ENCODE measurements at places on chromosomes 5 and 9. TPM values are rescaled to one million over a fixed set of nuclear protein-coding genes. Genes with fewer than 3 reads are reported as not detected.

LRRC19 gene
- not detected for total RNA-seq

DNA sequence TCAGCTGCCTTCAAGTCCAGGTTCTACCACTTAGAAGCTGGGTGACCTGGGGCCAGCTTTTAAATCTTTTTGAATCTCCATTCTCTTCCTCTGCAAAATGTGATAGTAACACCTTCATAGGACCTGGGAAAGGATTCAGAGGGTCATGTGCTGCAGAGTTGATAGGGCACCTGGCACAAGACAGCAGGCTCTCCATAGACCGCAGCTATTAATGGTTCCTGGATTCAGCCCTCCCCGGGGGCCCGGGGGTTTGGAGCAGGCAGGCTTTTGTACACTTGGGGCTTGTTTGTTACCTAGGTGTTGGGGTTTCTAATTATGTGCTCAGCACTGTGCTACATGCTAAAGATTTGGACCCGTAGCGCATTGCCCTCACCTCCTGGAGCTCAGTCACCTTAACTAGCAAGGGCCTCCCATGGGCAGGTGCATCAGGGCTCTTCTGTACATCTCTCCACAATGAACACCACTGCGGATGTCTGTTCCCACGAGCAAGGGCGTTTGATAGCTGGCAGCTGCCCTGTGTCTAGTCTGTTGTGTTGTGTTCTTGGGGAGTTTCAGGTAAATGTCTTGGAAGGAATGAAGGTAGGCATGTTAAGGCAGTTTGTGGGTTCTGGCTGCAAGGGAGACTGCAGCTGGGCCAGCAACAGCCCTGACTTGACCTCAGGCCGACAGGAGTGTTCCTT lies 12.1 kb downstream of the PRRC2B start:
- DNase-seq, result no peak

- DNase-seq, result peak; percentile 62
Observed at GRCh38 chr5:81856948-81857928, 106.3 kb upstream of the SSBP2 start.

- peak; percentile 29 for DNase-seq
Observed at GRCh38 chr9:104780796-104781395, 17.0 kb downstream of the NIPSNAP3B start.

DNA sequence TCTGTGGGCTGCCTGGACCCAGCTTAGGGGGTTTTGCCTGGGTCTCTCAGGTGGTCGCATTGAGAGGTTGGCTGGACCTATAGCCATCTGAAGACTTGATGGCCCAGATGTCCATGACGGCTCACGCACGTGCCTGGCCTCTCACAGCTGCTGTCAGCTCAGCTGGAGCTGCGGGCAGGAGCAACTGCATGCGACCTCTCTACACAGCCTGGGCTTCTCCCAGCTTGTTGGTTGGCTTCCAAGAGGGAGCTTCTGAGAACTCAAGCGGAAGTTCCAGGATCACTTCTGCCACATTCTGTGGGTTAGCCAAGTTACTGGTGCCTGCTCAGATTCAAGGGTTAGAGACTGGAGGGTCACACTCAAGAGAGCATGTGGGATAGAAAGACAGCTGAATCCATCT lies 99.2 kb downstream of the DAPK1 start:
- DNase-seq, result no peak

ROPN1L gene
- total RNA-seq, result 0.60 TPM

CDH10 gene
- not detected for total RNA-seq

DNA sequence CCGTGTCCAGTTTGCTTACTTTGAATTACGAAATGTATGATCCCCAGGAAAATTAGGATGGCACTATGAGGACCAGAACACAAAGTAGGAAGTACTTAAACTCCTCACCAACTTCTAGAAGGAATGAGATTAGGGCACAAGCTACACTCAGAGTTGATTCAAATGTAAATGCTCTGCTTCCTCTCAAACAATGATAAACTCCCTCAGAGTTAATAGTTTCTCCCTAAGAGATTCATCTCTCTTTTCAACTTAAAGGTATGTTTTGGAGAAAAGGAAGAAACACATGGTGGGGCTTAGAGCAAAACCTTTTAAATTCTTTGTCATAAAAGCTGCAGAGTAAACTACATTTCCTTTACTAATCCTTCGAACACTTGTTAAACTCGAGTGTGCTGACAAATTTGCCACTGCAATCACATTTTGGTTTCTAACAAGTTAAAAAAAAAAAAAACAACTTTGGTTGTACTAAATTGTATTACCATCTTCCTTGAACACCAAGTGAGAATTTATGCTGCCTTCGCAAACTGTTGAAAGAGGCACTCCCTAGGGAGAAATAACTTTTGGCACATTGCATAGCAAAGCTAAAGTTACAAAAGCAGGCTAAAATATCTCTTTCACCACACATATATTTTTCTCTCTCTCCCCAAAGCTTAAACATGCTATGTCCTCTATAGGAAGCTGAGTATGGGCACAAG lies 66.6 kb downstream of the DENND1A start:
- DNase-seq, result no peak

DNA sequence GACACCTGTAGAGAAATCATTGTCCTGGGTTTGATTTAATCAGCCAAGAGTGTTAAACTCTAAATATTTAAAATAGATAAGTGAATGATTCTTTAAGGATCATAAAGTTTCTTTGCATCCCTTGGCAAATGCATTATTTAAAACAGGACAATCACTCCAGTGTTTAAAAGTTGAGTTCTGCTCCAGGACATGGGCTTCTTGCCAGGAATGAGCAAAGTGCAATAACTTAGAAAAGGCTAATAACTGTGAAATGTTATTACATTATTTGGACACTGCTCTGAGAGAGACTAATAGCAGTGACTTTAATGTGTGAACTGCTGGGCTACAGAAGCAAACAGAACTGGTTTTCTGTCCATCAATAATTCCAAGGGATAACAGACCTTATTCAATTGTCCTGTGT lies 283.3 kb downstream of the GABRB2 start:
- DNase-seq, result no peak

GRCh38 chr5:91144491-91145332 lies 238.4 kb downstream of the ARRDC3 start:
- peak; percentile 89 for DNase-seq

- no peak for DNase-seq
Observed at GRCh38 chr9:89149726-89150125, 28.9 kb downstream of the SHC3 start.

MEF2C gene
- 58.3 TPM for total RNA-seq

- no peak for DNase-seq
Observed at GRCh38 chr5:174315471-174315870, 270.0 kb downstream of the NSG2 start.

DNA sequence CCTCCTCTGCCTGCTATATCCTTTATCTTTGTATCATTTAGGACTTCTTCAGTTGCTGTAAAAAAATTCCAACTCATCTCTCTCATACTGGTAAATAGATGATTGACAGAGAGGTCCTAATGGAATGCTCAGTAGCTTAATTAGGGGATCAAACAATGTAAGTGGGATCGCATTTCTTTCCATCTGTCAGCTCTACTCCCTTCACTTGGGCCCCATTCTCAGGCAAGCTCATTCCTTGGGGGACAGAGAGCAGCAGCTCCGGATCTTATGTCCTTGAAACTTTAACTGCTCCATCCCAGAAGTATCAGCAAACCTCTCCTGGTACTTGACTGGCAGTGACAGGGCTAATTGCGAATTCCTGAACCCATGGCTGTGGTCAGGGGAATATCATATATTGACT lies 146.7 kb downstream of the YTHDC2 start:
- DNase-seq, result no peak

- no peak for DNase-seq
Observed at GRCh38 chr5:147901599-147902039, 4.7 kb downstream of the C5orf46 start.

DNA sequence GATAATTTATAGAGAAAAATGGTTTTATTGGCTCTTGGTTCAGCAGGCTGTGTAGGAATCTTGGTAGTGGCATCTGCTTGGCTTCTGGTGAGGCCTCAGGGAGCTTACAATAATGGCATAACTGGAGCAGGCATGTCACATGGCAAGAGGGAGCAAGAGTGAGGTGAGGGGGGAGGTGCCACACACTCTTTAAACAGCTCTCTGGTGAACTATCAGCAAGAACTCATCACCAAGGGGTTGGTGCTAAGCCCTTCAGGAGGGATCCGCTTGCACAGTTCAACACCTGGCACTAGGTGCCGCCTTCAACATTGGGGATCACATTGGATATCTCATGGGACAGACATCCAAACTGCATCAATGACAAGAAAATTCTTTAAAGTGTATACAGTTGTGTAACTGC lies 10.5 kb downstream of the GPBP1 start:
- DNase-seq, result no peak

LURAP1L gene
- total RNA-seq, result 3.3 TPM

MSX2 gene
- not detected for total RNA-seq

- no peak for DNase-seq
Observed at GRCh38 chr5:121702682-121703081, 149.0 kb upstream of the FTMT start.

DNA sequence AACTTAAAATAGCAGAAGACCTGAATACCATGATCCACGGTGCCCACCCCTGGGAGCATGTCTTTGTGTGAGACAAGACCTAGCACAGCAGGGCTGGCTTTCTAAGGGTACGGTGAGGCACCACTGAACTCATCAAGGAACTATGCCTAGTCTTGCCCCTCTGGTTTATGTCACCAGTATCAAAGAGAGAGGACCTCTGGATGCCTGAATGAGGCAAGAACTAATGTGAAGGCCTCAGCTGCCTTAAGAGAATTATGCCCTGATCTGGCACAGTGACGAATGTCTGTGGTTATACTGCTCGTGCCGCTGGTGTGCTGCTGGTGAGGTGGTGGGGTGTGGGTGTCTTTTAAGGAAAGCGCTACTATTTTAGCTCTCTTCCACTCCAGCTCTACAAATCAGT lies 23.0 kb downstream of the NREP start:
- no peak for DNase-seq

PCDHGA12 gene
- total RNA-seq, result 9.9 TPM

ZNF483 gene
- 1.8 TPM for total RNA-seq

- peak; percentile 95 for DNase-seq
Observed at GRCh38 chr5:66144074-66144833, at the start of gene SREK1. Gene SREK1, plus strand, starts transcription at chr5:66144300. Its CDS starts 77 bp downstream, at chr5:66144377.

PHF24 gene
- total RNA-seq, result not detected

CAMK2A gene
- total RNA-seq, result not detected

GRCh38 chr9:116198344-116198743 lies 44.8 kb downstream of the PAPPA start:
- no peak for DNase-seq

DNA sequence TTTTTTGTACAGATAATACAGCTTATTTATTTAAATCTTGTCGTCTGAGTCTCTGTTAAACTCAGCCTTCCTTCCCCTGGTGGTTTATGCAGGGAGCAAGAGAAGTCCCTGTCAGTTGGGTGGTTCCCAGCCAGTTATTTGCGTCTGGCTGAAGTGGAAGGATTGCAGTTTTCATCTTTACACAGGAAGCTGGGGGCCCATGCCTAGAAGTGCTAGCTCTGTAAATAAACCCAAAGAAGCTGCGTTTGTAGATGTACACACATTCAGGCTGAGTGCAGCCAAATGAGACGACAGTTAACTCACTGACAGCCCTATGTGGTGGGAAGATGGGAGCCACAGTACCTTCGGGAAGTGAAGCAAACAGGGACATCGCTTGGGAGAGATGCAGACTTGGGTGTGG lies 122.1 kb downstream of the SAXO1 start:
- no peak for DNase-seq

TMEM252 gene
- total RNA-seq, result not detected

DNAH5 gene
- total RNA-seq, result 1.7 TPM

- no peak for DNase-seq
Observed at GRCh38 chr5:111227226-111227782, 3.1 kb downstream of the CAMK4 start.

All from endothelial cell of umbilical vein (primary cell).